Sigmoid colon (tissue), 7 donors: ENCODE measurements at places on chromosomes 7 and 10. TPM values are rescaled to one million over a fixed set of nuclear protein-coding genes. Genes with fewer than 3 reads are reported as not detected.

- DNase-seq = no peak
- no peaks in the 10 kb centered on the region for H3K4me1 ChIP-seq
- H3K4me3 ChIP-seq = no peak overlapping the region
- H3K27ac ChIP-seq = no peak overlapping the region
- H3K36me3 ChIP-seq = no peaks in the 10 kb centered on the region
These were observed 31.3 kb downstream of the ANXA8 start for GRCh38 chr10:47452495-47453140.

DNA sequence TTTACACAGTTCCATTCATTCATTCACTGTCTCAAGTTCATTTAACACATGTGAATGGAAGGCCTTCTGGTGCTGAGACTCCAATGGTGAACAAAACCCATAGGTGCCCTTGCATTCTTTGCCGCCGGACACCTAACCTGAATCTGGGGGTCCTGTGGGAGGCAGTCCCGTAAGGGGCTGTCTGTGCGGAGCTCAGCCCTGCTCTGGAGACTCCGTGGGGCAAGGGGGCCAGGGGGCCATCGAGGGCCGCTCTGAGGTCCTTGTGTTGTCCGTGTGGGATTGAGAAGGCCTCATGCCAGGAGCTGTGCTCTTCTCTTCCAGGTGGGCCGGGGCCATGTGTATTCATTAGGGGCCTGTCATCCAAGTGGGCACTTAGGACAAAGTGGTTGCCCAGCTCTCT lies 15.3 kb downstream of the PTPRE start:
- no peaks in the 10 kb centered on the region for H3K4me1 ChIP-seq
- H3K27me3 ChIP-seq = no peaks in the 10 kb centered on the region
- H3K4me3 ChIP-seq = no peak overlapping the region

DNA sequence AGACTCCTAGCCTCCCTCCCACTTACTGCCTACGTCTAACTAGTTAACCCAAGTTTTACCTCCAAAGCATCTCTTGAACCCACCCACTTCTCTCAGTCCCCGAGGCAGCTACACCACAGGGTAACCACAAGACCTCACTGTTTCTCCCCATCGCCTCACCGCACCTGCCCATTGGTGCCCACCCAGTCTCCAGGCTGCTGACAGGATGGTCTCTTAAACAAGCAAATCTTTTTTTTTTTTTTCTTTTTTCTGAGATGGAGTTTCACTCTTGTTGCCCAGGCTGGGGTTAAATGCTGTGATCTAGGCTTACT lies 47.0 kb downstream of the DENND2A start:
- no peak overlapping the region for H3K27ac ChIP-seq
- H3K4me3 ChIP-seq = no peak overlapping the region
- H3K4me1 ChIP-seq = no peaks in the 10 kb centered on the region
- DNase-seq = no peak
- H3K27me3 ChIP-seq = no peaks in the 10 kb centered on the region

- H3K27me3 ChIP-seq = peaks cover 33% of the 10 kb centered on the region
- H3K36me3 ChIP-seq = no peaks in the 10 kb centered on the region
- DNase-seq = no peak
- no peak overlapping the region for H3K4me3 ChIP-seq
These were observed 1.1 kb upstream of the MOGAT3 start for GRCh38 chr7:101201695-101202602.

DNA sequence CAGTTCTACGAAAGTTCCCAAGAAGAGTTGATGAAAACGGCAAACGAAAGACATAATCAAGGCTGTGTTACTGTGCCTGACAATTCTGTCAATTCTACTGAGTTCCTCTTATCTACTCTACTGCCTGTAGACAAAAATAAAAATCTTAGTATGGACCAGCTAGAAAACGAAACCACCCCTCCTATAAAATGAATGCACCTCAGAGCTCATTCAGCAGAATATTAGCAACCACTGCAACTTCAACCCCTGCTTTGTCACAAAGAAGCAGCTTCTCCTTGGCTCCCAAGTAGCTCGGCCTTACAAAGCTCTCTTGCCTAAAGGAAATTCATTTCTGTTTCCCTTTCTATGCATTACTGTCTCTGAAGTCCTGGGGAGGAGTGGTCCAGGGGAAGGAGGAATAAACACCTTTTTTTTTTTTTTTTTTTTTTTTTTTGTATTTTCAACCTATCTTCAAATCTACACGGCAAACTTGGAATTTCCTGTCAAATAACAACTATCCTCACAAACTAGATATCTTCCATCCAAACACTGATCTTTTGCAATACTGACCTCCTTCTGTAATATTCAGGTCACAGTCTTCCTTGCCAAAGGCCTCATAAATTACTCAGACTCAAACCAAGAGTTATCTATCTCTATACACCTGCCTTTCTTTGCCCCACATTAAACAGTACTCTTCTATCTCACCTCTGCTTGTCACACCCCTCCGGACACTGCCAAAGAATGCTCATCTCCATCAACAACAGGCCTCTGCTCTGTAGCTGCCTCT lies 74.3 kb downstream of the GLI3 start:
- H3K36me3 ChIP-seq = no peaks in the 10 kb centered on the region
- H3K27ac ChIP-seq = no peak overlapping the region
- no peak for DNase-seq
- H3K4me3 ChIP-seq = no peak overlapping the region

- H3K4me3 ChIP-seq = no peak overlapping the region
- no peak overlapping the region for H3K27ac ChIP-seq
- no peaks in the 10 kb centered on the region for H3K4me1 ChIP-seq
- DNase-seq = no peak
These were observed 5.5 kb downstream of the FAM3C start for GRCh38 chr7:121390617-121391016.

DNA sequence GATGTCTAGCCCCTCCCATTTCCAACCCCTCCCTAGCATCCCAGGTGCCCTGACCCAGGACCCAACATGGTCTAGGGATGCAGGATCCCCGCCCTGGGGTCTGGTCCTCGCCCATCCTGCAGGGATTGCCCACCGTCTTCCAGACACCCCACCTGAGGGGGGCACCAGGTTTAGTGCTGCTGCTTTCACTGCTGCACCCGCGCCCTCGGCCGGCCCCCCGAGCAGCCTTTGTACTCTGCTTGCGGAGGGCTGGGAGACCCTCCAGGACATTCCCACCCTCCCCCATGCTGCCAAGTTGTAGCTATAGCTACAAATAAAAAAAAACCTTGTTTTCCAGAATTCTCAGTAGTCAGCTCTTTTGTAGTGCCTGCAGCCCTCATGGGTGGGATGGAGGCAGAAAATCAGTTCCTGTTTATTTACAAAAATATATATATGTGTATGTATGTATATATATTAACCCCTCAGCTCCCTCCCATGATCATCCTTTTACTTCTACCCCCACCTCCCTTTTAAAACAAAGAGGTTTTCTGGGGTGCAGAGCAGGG lies 9.7 kb downstream of the ZYX start:
- peaks cover 50% of the 10 kb centered on the region for H3K36me3 ChIP-seq
- no peak overlapping the region for H3K4me3 ChIP-seq
- no peaks in the 10 kb centered on the region for H3K27me3 ChIP-seq
- H3K27ac ChIP-seq = peak overlapping the region; percentile 100
- peak; percentile 64 for DNase-seq
- peaks cover 75% of the 10 kb centered on the region for H3K4me1 ChIP-seq

Gene PPP1R3A
- not detected for total RNA-seq

GRCh38 chr7:24715661-24716479 lies 41.4 kb downstream of the GSDME start:
- H3K4me1 ChIP-seq = no peaks in the 10 kb centered on the region
- no peak overlapping the region for H3K27ac ChIP-seq
- H3K27me3 ChIP-seq = no peaks in the 10 kb centered on the region
- H3K36me3 ChIP-seq = no peaks in the 10 kb centered on the region

Gene LRIT1
- total RNA-seq = not detected

Gene SDK1
- 13.7 TPM for total RNA-seq

DNA sequence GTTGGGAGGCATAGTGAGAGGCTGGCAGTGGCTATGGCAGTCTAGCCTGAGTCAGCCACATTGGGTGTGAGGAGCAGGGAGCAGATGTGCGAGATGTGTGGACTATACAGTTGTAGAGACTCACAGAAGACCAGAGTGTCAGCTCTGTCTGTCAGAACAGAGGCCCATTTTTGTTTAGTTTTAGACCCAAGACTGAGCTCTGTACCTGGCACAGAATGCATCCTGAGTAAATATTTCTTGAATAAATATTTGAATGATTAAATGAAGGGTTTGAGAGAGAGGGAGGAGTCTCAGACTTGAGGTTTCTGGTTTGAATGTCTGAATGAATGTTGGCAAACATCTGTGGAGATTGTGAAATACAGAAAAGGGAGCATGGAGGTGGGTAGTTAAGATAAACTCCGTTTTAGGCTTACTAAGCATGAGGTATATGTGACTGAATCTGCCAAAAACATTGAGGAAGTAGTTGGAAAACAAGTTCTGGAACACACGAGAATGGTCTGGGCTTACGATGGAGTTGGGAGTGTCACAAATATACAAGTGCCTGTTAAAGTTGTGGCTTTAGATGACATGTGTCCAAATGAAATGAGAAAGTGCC lies 3.6 kb downstream of the SEC23IP start:
- peak overlapping the region; percentile 68 for H3K27ac ChIP-seq
- H3K27me3 ChIP-seq = no peaks in the 10 kb centered on the region
- H3K4me1 ChIP-seq = peaks cover 69% of the 10 kb centered on the region
- no peak for DNase-seq
- H3K36me3 ChIP-seq = peaks cover 6% of the 10 kb centered on the region

GRCh38 chr10:3131098-3131497 lies 41.5 kb downstream of the PITRM1 start:
- H3K4me1 ChIP-seq = no peaks in the 10 kb centered on the region
- no peak overlapping the region for H3K27ac ChIP-seq
- DNase-seq = no peak
- peaks cover 25% of the 10 kb centered on the region for H3K36me3 ChIP-seq
- H3K27me3 ChIP-seq = no peaks in the 10 kb centered on the region
- no peak overlapping the region for H3K4me3 ChIP-seq

Gene USP6NL
- 11.0 TPM for total RNA-seq

DNA sequence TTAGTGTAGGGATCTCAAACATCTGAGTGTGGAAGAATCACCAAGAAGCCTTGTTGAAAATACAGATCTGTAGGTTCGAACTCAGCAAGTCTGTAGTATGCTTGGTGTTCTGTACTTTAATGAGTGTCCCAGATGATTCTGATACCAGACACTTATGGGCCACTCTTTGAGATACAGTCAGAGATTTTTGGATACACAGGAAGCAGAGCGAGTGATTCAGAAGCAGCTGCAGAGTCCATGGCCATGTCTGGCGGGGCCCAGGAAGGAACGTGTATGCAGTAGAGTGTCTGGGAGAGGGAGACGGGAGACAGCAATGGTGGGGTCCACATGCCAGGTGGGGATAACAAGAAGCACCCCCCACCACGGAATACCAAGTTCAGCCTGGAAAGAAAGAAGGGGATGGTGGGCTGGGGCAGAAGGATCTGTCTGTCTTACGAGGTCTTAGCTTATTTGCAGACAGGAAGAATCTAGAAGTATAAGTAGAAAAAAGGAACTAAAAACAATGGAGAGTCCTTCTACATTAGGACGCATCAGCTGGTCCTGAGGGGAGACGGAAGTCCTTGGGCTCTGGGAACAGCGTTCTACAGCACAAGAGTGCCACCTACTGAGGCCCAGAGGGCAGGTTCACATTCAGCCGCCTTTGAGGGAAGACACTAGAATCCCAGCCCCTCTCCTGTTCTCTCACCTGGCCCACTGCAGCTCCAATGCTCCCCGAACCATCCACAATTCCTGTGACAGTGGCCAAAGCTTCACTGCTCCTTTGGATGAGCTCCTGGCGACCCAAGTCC lies 55.4 kb downstream of the SLC37A3 start:
- H3K36me3 ChIP-seq = peaks cover 22% of the 10 kb centered on the region
- DNase-seq = peak; percentile 69
- no peak overlapping the region for H3K27ac ChIP-seq

DNA sequence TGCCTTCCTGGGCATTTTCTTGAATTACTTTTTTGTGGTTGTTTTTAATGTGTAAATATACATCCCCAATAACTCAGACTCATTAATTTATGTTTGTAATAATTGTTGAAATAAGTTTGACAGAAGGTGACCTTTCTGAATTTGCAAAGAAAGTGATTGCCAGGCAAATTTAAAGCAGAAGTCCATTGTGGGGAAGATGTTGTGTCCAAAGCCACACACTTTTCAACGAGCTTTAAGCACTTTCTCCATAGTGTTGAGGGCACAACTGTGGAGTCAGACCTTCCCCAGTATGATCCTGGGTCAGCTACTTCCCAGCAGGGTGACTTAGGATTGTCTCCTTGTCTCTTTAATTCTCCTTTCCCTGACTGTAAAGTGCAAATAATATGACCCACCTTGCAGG lies 52.5 kb downstream of the PTPRE start:
- no peak for DNase-seq
- H3K27ac ChIP-seq = no peak overlapping the region
- no peaks in the 10 kb centered on the region for H3K36me3 ChIP-seq
- no peak overlapping the region for H3K4me3 ChIP-seq
- no peaks in the 10 kb centered on the region for H3K27me3 ChIP-seq

- H3K36me3 ChIP-seq = peaks cover 5% of the 10 kb centered on the region
- peak; percentile 70 for DNase-seq
- peaks cover 40% of the 10 kb centered on the region for H3K4me1 ChIP-seq
- peak overlapping the region; percentile 91 for H3K4me3 ChIP-seq
- no peaks in the 10 kb centered on the region for H3K27me3 ChIP-seq
These were observed 660 bp downstream of the ANKRD16 start for GRCh38 chr10:5888843-5889623.

DNA sequence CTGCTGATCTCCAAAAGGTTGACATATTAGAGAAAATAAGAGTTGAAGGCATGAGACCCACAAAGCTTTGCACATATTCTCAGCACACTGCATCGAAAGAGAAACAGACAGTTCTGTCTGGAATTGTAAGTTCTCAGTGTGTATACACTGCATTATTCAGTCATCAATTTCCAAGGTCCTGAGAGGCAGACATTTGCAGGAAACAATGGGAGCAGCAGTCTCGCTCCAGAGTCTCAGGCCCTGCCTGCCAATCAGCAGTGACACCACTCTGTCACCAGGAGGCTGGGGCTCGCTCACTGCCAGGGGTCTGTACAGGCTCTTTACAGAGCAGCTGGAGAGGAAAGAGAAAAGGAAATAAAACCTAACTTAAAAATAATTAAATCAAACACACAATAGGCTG lies 36.3 kb downstream of the JAZF1 start:
- no peak overlapping the region for H3K4me3 ChIP-seq
- peaks cover 30% of the 10 kb centered on the region for H3K4me1 ChIP-seq
- DNase-seq = no peak
- no peak overlapping the region for H3K27ac ChIP-seq

- DNase-seq = no peak
- no peaks in the 10 kb centered on the region for H3K36me3 ChIP-seq
- no peak overlapping the region for H3K4me3 ChIP-seq
- no peaks in the 10 kb centered on the region for H3K4me1 ChIP-seq
These were observed 32.5 kb downstream of the MTERF1 start for GRCh38 chr7:91847876-91848588.

Gene PNLIPRP2
- not detected for total RNA-seq

GRCh38 chr7:132390705-132391104 lies 185.6 kb downstream of the PLXNA4 start:
- H3K4me1 ChIP-seq = peaks cover 4% of the 10 kb centered on the region
- DNase-seq = no peak
- H3K27ac ChIP-seq = peak overlapping the region; percentile 74
- no peaks in the 10 kb centered on the region for H3K27me3 ChIP-seq
- H3K36me3 ChIP-seq = no peaks in the 10 kb centered on the region
- H3K4me3 ChIP-seq = no peak overlapping the region

- H3K36me3 ChIP-seq = no peaks in the 10 kb centered on the region
- no peaks in the 10 kb centered on the region for H3K4me1 ChIP-seq
- no peak overlapping the region for H3K4me3 ChIP-seq
These were observed 504.4 kb downstream of the TCERG1L start for GRCh38 chr10:130807096-130807495.
